Transverse colon (tissue), 4 donors: ENCODE measurements at places on chromosomes 3 and 15.

DNA sequence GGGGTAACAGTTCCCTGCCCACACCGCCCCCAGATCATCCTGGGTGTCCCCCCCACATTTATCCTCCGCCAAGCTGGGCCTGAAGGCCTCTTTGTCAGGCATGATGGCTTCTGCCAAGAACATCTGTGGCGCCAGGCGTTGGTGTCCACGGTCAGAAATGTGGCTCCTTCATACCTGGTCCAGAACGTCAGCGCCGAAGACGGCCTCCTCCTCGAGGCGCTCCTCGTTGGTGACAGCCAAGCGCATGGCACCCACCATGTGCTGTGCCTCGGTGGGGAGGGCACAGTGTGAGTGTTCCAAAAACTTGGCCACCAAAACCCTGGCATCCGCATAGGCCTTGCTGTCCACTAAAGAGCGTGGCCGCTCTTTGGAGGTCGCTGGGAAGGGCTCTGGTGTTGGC, 146.5 kb downstream of the NSMCE3 start:
- DNase-seq = no peak

GRCh38 chr15:27414168-27414870, 443.3 kb downstream of the GABRG3 start:
- no peak for DNase-seq

GRCh38 chr3:144200466-144200865, 228.8 kb downstream of the DIPK2A start:
- no peak for DNase-seq

GRCh38 chr15:62521396-62521795, 356.3 kb upstream of the C2CD4B start:
- no peak for DNase-seq

DNA sequence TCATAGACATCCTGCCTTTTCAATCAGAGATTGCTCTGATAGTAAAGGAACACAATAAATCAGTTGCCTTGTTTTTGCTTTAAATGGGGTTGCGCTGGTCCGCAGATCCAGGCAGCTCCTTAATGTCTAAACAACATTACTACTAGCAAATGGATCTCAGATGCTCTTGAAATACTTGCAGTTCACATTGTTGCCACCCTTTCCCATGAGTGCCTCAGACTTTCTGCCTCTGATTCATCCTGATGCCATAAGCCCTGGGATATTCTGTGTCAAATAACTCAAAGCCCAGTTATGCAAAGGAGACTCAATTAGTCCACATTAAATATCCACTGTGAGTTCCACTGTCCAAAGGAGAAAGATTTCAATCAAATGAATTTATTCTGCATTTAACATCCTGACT, 196.7 kb downstream of the PLCH1 start:
- no peak for DNase-seq
